ENCODE measurements at places on chromosomes 13 and 19.

DNA sequence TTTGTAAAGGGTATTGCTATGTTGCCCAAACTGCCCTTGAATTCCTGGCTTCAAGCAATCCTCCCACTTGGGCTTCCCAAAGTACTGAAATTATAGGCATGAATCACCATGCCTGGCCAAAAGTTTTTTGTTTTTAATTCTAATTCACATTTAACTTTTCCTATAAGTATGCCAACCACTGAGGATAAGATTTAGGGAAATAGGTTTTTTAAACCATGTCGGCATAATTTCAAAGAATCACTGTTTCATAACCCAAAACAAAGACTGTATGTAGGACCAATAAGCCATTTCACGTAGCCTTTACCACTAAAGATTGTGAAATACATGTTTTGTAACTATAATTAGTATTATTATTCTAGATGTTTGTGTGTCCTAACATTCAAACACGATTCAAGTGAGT, 8.2 kb downstream of the ZDHHC20 start:
- DNase-seq: no peak

DNA sequence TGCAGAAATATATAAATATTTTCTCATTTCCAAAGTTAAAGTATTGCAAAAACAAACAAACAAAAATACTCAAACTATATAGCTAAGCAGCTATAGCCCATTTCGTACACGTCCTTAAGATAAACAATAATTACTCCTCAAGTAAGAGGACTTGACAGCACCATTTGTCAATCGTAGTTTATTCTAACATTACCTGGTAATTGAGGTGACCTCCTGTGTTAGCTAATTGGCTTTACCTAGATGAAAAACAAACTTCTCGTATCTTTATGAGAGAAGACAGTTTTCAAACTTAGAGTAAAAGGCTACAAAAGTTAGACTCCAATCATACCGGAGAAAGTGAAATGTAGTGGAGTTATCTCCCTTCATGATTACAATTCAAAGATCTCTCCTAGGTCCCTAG, 1876.1 kb upstream of the PCDH20 start:
- DNase-seq: no peak

- DNase-seq: no peak
These were observed 537.3 kb downstream of the SUCLA2 start for GRCh38 chr13:47463726-47464125.

GRCh38 chr13:78875792-78876580, 217.0 kb upstream of the OBI1 start:
- DNase-seq: no peak

DNA sequence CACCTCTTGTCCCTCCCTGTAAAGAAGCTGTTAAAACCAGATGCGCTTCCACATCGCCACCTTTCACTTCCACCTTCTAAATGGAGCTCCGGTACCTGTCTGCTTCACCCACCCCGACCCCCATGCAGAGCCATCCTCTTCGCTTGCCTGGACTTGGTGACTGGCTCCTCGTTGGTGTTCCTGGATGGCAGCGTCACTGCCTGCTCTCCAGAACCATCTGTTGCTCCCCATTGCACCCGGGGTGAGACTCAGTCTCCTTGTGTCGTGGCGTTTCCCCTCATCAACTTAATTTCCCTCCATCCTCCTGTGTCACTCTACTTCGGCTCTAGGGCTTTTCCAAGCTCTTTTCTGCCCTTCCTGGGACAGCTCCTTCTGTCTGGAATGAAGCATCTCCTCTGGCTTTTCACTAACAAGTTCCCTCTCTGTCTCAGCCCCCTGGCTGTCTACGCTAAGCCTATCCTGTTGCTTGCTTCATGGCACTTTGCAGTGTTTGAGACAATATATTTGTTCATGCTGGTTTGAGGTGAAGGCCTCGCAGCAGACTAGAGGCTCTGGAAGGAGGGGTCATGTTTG, 10.3 kb downstream of the CEBPG start:
- no peak for DNase-seq

GRCh38 chr19:44726465-44726864, 22.0 kb upstream of the BCL3 start:
- DNase-seq: no peak

DNA sequence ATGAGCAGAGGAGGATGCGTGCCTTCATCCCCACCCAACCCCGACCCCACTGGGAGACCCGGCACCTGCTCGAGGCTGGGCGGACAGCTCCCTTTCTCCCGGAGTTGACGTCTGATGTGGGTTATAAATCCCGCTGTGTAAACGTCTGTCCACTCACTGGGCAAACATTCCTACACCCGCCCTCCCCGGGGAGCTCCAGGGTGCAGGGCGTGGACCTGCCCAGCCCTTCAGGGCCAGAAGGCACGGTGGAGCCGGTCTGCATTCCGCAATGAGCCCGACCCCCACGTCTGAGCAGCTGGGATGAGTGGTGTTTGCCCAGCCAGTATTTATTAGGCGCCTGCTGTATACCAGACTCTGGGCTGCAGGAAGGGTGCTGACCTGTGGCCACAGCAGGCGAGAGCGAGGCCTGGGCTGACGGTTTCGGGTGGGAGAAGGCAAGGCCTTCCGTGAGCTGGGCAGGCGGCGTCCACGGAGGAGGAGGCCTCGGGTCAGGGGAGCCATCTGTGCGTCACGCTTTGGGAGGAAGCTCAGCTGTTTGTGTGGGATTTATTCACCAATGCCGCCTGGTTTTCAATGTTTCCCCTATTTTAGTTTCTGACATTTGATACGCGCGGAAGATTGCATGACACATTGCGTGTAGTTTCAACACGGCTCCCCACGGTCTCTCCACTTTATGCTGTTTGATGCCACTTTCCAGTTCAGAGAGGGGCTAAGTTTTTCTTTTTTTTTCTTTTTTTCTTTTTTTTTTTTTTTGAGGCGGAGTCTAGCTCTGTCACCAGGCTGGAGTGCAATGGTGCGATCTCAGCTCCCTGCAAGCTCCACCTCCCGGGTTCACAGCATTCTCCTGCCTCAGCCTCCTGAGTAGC, 2.0 kb downstream of the MISP start:
- no peak for DNase-seq

- DNase-seq: no peak
These were observed 29.5 kb upstream of the SLC7A1 start for GRCh38 chr13:29624997-29625396.

DNA sequence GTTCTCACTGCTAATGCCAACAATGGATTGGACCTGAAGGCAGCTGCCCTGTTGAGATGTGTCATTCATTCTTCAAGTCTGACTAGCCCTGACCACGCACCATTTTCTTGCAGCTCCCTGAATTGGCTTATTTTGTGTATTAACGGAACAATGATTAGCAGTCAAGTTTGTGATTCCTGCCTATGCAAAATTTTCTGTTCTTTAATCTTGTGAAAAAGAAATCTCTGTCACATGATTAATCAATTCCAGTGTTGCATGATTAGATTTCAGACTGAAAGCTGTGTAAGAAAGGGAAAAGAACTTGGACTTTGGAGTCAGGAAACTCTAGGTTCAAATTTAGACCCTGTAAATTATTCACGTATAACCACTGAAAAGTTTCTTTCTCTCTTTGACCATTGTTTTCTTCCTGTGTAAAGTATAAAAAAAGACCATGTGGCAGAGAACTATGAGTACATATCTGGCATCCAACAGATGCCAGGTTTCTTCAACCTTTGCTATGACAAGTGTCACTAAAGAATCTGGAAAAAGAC, 64.5 kb upstream of the SLC10A2 start:
- DNase-seq: no peak

- DNase-seq: no peak
These were observed 2.6 kb downstream of the GARRE1 start for GRCh38 chr19:34256835-34257558.

DNA sequence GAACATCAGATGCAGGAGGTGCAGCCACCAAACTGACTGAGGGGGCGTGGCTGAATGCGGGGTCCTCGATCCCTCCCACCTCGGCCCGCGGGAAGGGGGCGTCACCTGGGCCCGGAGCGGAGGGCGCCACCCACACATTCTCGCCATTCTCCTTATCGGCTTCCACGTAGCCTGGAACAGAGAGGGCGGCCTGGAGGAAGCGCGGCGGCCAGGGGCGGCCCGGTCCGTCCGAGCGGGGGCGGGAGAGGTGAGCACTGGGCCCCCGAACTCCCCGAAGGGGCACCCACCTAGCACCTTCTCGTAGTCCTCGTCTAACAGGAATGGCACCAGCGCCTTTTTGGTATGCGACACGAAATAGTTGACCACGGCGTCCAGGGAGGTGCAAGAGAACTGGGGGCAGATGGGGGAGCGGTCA, 11.8 kb downstream of the STAP2 start:
- no peak for DNase-seq

GRCh38 chr13:23946900-23947299, 49.6 kb upstream of the C1QTNF9B start:
- DNase-seq: no peak

DNA sequence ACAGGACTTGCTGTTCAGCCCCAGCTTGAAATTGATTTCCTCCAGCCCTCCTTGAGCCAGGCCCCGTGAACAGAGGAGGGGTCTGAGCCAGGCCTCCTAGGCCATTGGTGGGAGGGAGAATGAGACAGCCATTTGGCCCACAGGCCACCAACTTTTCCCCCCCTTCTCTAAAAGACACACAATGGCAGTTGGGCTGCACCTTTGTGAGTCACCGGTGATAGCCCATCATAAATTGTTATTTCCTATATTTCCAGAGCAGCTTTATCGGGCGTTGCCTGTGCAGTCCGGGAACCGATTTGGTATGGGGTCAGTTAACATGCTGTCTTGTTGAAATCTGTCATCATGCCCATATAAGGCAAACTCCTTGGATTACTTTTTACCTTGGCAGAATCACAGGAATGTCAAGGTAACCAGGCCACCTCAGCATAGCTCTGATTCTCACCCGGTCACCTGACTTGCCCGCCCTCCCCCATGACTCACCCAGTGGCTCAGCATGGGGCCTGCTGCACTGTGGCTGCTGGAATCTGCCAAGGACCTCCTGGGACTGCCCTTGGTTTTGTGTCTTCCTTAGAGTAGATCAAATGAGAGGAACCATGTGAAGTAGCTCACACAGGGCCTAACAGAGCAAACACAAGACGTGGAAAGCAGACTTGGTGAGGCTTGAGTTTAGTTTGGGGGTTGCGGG, 36.1 kb downstream of the ACTN4 start:
- DNase-seq: peak; percentile 50

DNA sequence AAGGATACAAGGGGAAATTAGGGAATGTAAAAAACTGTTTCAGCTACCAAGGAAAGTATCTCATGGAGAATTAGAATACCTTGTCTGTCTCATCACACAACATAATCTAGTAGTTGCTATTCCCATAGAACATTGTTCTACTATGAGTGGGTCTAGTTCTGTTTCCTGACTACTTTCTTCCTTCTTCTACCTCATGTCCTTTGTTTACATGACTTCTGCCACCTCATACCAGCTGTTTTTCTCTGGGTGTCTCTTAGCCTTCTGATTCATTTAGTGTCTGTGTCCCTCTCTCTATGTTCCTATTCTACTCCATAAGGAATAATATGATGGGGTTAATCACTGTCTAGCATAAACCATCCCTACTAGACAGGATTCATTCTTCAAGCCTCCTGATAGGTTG, 887.3 kb downstream of the DIAPH3 start:
- no peak for DNase-seq

DNA sequence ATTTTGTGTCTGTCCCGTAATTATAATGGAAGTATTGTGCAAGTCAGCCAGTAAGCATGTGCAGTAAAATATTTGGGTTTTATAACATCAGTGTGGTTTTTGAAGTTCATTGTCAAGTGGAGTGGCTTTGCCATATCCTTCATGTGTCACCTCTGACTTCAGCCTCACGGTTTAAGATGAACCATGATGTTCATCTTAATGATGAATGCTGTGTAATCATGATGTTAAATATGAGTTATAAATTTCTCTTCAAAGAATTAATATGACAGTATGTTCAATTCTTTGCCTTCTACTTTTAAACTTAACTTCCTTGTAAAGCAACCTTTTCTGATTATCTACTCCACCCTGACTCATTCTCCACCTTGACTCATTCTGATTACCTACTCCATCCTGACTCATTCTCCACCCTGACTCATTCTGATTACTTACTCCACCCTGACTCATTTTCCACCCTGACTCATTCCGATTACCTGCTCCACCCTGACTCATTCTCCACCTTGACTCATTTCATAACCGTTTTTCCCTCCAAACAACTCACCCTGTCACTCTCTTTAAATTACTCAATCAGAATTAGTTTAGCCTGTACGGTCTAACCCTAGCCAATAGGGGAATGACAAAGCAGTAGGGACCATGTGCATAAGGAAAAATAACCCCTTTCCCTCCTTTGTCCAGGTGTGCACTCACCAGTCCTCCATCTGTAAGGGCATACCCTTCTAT, 50.3 kb upstream of the ANKRD10 start:
- no peak for DNase-seq

DNA sequence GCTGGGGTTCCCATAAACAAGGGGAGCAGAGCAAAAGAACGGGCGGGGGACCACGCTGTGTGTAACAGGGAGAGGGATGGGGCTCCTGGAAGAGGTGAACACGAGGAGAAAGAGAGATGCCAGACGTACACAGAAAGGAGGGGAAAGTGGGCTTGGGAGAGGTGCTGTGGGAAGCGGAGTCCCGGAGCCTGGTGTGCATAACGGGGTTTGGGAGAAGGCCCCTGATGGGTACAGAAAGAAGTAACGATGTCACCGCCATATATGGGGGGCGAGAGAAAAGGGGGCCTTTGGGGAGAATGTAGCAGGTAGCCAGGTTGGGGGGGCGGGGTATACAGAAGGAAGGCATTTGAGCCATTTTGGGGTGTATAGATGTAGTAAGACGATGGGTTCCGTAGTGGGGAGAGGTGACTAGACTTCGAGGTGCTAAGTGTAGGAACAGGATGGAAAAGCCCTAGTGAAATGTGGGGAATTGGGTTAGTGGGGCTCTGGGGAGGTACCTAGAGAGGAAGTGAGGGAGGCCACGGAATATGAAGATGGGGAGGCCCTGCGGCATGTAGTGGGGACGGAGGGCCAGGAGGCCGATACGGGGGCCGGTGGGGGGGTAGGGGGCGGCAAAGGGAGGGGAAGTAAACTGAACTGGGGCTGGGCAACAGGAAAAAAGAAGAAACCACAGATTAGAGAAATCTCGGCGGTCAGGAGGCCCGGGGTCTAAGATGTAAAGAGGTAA, 787 bp downstream of the ZNF580 start:
- no peak for DNase-seq

DNA sequence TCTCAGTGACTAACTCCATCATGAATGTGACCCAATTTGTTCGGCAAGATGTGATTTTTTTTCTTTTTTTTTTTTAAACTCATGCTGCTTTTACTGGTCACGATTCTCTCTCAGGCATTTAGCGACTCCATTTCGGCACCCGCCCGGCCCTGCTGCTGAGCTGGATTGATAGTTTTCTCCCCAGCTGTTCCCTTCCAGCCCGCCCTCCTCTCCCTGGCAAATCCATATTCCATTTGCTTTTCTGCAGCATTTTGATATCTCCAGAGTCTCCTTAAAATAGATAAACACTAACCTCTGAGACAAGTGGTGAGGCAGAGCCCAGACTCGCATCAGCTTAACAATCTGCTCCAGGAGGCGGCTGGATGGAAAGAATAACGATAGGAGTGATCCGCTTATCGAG, 55.5 kb upstream of the KATNAL1 start:
- DNase-seq: no peak

- peak; percentile 87 for DNase-seq
These were observed 10.4 kb upstream of the JUND start for GRCh38 chr19:18291590-18292461.

- DNase-seq: no peak
These were observed 49.3 kb upstream of the SPACA7 start for GRCh38 chr13:112326821-112327370.

Measured in stimulated activated CD8-positive, alpha-beta memory T cell treated with anti-CD3 and anti-CD28 coated beads, Interleukin-7, amount 100 ng/mL, for 4 hours (primary cell).